ENCODE measurements at places on chromosomes 3 and 15.

GRCh38 chr3:56251343-56251945, 216.8 kb downstream of the ERC2 start:
- no peak for DNase-seq

- DNase-seq = no peak
Measured at GRCh38 chr15:96170979-96171739, 159.3 kb upstream of the NR2F2 start.

GRCh38 chr3:186506857-186507256, 37.3 kb downstream of the CRYGS start:
- DNase-seq = no peak

DNA sequence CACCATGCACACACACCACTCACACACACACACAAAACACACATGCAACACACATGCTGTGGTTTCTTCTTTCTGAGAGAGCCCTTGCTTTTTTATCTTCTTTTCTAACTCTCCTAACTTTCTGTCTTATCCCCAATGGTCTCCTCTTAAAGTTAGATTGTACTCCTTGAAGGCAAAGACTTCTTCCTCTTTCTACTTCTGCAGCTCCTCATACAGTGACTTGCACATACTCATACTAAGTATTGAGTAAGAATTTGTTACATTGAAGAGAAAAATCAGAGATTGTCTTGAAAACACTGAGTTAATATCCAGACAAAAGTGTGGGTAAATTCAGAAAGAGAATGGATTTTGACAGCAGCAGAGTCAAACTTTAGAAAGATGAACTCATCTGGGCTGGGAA, 64.4 kb downstream of the GTPBP8 start:
- DNase-seq = no peak

DNA sequence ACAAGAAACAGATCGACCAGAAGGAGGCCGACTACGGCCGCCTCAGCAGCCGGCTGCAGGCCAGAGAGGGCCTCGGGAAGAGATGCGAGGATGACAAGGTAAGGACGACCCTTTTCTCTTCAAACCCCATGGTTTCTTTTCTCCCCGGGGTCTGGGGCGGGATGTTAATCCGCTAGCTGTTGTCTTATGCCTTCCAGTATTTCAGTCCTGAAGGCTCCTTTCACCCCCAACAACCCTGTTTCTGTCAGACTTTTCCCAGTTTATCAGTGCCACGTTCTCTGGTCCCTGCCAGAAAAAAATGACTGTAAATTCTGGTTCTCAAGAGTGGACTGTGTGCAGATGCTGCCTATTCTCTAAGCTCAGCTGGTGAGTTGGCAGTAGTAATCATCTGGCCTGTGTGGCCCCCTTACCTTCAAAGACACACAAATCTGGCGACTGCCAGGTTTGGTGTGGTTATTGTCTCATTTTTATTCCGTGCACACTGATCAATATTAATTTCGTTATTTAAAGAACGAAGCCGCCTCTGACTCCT, 806 bp downstream of the GOLM2 start:
- DNase-seq = no peak

GRCh38 chr15:88627463-88627862, 6.3 kb downstream of the AEN start:
- DNase-seq = no peak

DNA sequence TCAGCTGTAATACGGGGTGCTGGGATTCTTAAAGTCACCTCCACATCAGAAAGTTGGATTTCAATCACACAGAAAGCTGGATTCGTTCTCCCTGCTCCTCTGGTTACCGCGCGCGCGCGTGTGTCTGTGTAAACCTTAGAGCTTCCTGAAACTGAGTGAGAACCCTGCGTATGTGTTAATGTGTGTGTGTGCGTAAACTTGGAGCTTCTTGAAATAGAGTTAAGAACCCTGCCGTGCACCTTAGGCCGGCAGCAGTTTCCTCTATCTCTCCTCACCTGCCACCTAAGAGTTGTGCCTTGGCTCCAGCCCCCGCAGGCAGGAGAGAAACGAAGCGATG, 531 bp downstream of the LZTFL1 start:
- DNase-seq = no peak

GRCh38 chr15:98901434-98902072, 106.0 kb downstream of the PGPEP1L start:
- no peak for DNase-seq

DNA sequence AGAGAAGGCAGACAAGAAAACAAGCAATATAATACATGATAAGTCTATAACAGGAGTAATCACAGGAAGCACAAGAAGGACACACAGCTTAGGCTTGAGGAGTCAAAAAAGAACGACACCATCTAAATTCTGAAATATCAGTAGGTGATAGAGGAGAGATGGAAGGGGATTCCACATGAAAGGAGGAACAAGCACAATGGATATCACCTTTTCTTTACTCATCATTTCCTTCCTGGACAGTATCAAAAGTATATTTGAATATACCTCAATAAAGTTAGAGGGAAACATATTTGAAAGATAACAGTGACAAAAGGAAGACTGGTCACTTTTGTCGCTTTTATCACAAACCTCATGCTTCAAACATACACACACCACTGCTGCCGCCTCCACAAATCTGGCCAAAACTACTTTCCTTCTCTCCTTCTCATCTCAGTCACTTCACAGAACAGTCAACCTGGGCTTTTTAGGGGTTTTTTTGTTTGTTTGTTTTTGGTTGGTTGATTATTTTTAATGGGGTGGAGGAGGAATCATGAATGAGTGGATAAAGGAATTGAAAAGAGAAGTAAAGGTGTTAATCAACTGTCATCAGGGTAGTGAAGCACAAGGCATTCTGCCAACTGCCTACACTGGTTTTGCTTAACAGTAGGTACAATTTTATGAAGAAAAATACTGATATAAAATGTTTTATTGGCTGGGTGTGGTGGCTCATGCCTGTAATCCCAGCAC, 18.5 kb downstream of the DENND4A start:
- DNase-seq = no peak

GRCh38 chr15:64235552-64235951, 72.7 kb upstream of the PPIB start:
- DNase-seq = no peak

GRCh38 chr15:78599189-78599588, 21.6 kb downstream of the CHRNA3 start:
- no peak for DNase-seq

GRCh38 chr15:95839367-95839782, 491.1 kb upstream of the NR2F2 start:
- DNase-seq = no peak

GRCh38 chr3:154886437-154886836, 193.7 kb upstream of the MME start:
- no peak for DNase-seq

GRCh38 chr3:117218641-117219048, 509.1 kb downstream of the TUSC7 start:
- DNase-seq = no peak

- DNase-seq = no peak
Measured at GRCh38 chr15:100337096-100338044, 4.4 kb downstream of the ADAMTS17 start.

DNA sequence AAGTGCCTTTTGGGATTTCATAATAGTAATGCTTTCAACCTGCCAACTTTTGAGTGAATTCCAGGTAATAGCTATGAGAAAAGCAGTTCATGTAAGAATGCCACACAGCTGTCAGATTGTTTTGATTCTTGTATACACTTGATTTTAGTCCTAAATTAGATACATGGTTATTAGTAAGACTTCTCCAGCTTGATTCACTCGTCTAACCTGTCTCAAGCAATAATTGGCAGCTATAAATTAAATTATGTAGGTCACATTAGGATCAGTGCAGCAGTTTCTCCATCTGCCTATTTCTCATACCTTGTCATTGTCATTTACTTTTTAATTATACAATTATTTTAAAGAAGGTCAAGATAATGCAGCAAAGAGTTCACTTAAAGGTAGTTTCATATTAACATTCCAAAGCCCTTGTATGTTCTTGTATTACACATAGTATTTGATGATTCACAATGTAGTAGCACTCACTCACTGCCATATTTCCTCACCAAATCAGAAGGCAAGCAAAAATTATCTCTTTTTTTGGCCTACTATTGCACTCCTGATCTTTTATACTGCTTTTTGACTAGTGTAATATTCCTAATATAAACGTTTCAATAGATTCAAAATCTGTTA, 10.9 kb upstream of the CRYBG3 start:
- DNase-seq = no peak

GRCh38 chr15:33236841-33237509, 42.5 kb upstream of the FMN1 start:
- DNase-seq = no peak
